ENCODE measurements at places on chromosomes 2 and 18. TPM values are rescaled to one million over a fixed set of nuclear protein-coding genes. Genes with fewer than 3 reads are reported as not detected.

The DPY30 gene
- total RNA-seq: 72.5 TPM

The KIF5C gene
- 17.9 TPM for total RNA-seq

The APOB gene
- not detected for total RNA-seq

The SLC4A3 gene
- total RNA-seq: not detected

The CETN1 gene
- total RNA-seq: not detected

The IL1A gene
- total RNA-seq: 7.8 TPM

The HDHD2 gene
- 36.8 TPM for total RNA-seq

The CAPN13 gene
- total RNA-seq: not detected

DNA sequence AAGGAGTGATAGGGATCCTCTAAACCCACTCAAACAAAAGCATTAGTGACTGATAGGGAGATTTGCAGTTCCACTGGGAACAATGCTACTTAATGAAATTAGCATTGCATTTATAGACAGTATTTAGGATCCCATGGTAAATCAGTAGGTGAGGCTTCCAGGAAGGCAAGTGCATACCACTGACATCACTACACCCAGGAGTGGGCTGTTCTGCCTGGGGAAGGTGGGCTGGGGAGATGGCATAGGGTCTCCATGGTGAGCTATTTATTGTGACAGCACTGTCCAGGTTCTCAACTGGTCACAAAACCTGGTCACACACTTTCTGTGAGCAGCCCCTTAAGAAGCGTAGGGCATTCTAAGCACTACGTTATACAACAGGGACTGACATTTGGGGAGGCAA is 262.2 kb downstream of the ALK start:
- no peak for DNase-seq

DNA sequence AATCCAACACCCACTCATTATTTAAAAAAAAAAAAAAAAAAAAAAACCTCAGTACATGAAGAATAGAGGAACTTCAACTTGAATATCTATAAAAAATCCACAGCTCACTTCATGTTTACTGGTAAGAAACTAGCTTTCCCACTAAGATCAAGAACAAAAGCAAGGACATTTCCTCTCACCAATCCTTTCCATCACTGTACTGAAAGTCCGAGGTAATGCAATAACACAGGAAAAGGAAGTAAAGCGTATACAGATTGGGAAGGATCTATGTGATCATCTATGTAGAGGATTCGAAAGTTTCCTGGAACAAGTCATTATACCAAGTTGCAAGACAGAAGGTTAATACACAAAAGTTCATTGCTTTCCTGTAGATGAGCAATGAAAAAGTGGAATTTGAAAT is 63.2 kb downstream of the ROCK2 start:
- no peak for DNase-seq

DNA sequence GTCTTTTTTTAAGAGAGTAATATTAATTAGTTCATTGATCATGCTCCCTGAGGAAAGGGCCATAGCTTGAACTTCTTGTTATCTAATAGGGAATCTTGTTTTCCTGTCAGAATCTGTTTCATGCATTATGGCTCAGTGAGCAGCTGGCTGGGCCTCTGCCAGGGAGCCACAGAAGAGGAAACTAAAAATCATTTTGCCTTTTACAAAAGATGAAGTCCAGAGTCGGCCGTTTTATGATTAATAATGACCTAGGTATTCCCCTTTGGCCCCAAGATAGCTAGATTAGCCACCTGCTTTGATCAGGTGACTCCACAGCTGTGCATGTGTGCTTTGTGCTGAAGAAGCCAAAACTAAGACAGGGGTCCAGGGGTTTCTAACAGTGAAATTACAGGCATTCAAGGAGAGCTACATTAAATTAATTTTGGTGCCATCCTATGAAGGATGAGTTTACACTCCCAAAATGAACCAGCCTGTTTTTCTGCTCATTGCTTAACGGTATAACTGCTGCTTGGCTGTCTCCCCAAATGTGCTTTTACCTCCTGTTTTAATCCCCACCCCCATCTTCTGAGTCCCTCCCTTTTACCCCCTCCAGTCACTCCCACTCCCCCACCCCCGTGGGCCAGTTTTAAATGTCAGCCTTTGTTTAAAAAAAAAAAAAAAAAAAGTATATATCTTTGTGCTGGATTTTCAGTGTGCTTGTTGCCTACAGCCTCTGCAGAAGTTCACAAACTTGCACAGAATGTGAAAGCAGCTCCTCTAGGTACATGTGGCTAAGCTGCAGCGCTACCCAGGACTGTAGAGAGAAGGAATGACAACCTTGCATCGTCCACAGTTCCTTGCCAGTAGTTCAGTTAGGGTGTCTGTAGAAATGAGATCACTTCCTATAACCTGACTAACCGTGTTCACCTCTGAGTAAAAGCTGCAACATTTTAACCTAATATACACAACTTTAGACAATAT is 93.1 kb downstream of the CABLES1 start:
- DNase-seq: peak; percentile 34

- no peak for DNase-seq
These were observed 37.9 kb downstream of the KCNIP3 start for GRCh38 chr2:95334916-95335641.

DNA sequence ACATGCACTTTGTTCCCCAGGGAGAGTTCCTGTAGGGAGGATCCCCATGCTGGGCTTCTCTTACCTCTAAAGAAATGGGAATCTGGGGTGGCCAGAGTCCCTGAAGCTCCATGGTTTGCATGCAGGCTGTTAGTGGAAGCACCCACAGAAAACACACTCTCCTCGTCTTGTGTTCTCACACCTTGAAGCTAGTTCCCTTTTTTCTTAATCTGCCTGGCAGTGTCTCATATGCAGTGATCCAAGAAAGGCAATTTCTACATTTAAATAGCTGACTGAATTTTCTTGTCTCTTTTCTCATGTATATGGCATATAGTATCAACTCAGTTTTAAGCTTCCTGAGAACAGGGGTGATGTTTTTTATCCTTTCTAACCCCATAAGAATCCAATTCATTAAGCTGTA is 65.0 kb downstream of the LINC00305 start:
- DNase-seq: no peak

DNA sequence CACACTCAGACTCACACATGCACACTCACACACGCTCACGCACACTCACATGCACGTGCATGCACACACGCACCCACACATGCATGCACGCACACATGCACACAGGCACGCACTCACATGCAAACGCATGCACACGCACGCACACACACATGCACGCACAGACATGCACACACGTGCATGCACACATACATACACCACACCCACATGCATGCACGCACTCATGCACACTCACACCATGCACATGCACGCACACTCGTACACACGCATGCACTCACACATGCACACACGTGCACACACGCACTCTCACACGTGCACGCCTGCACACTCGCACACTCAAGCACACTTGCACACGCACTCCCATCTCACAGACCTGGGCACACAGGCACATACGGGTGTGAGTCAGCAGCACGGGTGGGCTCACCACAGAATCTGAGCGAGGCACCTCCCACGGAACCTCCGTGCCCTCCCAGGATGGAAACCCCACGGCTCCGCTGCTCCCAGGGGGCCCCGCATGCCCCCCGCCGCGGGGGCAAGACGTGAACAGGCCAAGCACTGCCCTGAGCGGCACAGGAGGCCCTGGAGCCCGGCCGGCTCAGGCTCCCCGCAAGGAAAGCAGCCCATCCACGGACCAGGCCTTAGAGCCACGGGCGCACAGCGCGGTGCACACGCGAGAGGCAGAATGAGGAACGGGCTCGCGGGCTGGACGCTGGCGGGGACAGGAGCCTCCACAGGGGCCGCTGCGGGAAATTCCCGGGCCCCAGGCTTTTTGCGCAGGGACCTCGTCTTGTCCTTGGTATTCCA is 8.4 kb upstream of the KCNG2 start:
- DNase-seq: no peak

- no peak for DNase-seq
These were observed 3.4 kb upstream of the TEX51 start for GRCh38 chr2:126895336-126895735.

DNA sequence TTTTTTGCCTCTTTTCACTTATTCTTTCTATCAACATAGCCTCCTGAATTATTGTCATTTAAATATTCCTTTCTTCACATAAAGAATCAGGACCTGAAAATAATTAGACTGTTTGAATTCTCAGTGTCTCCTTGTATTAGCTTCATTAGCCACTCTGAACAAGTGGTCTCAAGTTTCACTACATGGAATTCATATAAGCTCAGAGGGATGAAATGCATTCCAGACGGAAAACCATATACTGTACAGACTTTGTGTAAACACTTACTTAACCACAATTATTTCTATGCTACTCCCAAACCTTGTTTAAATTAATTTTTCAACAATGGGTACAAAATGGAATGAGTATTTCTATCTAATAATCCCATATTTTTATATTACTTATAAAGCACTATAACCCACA is 53.4 kb downstream of the CHN1 start:
- no peak for DNase-seq

DNA sequence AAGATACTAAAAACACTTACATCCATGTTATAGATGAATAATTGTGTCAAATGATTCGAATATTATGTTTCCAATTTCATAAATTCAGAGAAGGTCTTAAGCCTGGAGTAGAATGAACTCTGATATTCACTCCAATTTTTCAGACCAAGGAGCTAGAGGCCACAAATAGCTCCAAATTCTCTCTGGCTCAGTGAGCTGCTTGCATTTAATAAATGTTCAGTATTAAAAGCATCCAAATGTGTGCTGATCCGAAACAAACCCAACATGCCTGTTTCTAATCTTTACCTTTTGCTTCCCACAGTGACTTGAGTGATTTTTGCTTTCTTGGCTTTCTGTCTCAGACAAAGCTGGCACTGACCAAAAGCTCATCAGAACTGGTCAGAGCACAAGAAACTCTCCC is 291.4 kb downstream of the CCDC85A start:
- no peak for DNase-seq

DNA sequence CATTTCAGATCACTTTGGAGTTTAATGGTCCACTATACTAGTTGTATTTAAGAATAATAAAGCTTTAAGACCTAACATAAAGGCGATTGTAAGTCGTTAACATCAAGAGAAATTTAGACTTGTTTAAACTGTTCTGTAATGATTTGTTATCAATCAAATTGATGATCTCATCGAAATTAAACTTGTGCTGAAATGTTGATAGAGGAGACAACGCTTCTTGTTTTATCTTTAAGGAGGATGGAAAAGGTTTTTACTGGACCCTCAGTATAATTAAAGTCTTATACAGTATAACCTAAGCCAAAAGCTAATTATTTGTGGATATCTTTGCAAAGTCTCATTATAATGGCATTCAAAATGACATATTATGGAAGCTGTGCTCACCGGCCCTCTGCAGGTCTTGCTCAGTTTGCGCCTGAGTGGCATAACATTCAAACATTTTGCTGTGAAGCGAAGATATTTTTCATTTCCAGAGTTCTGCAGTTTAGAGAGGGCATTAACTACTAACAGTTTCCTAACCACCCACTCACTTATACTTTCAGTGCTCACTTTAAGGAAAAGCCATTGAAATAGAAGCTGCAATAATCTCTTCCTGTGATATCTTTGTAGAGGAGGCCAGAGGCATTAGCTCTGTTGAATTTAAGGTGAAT is 1.4 kb upstream of the SERTAD2 start:
- no peak for DNase-seq

- DNase-seq: no peak
These were observed 27.0 kb downstream of the IRS1 start for GRCh38 chr2:226772389-226773179.

GRCh38 chr2:41657226-41657625 is 390.6 kb upstream of the PKDCC start:
- no peak for DNase-seq

GRCh38 chr2:238122287-238123217 is 15.9 kb upstream of the KLHL30 start:
- no peak for DNase-seq

DNA sequence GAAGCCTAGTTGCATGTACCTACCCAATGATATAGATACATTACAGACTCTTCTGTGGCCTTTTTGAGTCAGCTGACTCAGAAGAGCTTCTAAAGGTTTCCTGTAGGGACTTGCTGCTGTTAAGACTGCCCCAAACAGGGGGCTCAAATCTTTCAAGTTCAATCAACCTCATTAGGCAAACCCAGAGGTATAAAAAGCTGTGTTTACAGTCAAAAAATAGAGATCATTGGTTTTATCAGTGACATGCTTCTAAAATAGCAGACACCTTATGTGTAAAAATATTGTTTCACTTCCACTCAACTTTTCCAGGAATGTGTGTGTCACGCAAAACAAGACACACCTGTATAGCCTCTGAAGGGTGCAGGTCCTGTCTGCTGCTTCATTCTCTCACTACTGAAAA is 624.3 kb upstream of the FANCL start:
- no peak for DNase-seq

- no peak for DNase-seq
These were observed 51.2 kb downstream of the NEDD4L start for GRCh38 chr18:58095222-58095621.

All from activated T-helper 1 cell treated with anti-CD3 and anti-CD28 coated beads, Interleukin-12 subunit alpha, Interleukin-12 subunit beta, Interleukin-2, Interleukin-4 antibody, amounts not matched to agents 30 ng/mL and 10 ng/mL and 1 ng/mL, durations not matched to agents 14 hours and 24 hours and 36 hours (primary cell).